ENCODE measurements at places on chromosomes 2 and 18.
A peak's percentile ranks its signal among the peaks of the same experiment; 100 is the strongest.

DNA sequence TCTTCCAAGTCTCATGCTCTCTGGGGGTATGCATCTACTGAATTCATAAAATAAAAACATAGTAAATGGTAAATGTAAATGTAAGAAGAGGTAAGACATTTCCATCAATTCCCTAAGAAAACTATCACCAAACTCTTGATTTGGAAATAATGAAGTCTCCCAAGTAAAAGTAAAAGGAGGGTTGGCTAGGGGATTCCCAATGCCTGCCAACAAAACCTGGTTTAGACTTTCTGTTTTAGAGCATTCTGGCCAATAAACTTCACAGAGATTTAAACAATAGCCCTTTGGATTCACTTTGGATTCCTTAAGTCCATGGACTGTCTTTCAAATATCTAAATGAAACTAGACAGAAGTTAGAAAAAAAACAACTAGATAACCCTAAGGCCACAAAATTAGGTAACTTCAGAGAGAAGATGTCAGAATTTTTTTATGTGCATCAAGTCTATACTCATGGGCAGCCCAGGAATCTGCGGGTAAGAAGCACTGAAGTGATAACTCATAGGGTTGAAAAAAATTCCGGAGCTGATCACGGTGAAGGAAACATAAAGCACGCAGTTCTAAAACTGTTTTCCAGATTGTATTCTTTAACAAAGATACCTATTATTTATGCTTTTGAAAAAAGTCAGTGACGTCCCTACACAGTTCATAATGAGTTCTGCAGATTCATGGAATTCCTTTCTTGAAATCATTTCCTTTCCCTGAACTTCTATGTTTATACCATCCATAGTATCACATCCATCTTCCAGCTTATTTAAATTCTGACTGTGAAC lies 263.6 kb downstream of the AFF3 start:
- DNase-seq = no peak

DNA sequence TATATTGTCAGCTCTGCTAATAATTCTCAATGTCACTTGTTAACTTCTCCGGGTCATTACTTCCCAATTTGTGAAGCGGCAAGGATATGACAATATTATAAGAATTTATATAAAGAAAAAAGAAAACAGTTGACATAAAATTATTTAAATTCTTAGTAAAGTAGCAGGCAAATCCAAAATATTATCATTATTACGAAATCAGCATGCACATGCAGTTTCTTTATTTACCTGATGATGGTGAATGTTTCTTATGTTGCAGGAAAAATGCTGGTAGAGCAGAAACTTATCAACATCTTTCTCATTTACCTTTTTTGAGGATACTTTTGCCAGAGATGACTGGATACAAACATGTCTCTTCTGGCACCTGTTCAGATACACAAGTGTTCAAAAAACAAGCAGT lies 38.1 kb downstream of the SRBD1 start:
- no peak for DNase-seq

DNA sequence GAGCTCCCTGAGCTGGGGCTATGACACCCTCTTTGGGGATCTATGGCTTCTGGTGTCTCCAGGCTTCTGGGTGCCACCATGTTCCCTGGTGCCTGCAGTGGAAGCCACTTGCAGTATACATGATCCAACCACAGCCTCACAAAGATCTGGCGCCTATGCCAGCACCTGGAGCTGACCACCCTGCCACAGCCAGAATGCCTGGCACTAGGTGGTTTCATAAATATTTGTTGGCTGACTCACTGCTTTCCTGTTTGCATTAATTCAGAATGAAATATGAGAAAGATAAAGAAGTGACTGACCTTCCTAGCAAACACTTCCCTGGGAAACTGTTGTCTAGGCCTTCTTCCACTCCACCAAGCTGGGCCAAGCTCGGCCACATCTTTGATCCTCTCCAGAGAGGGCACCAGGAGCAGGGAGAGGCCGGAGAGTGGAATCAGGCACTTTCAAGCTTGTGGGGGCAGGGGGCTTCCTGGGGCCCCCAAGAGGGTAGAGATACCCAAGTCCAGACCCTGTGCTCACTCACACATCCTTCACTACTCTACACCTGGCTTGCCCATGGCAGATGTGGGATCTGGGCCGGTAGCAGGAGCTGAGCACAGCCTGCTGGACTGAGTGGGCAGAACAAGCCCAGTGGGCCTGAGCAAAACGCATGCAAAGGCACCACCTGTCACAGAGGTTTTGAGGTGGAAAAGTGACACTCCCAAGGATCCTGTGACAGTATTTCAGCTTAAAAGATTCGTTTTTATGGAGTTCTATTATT lies 565.7 kb downstream of the SLC4A3 start:
- DNase-seq = peak; percentile 75

DNA sequence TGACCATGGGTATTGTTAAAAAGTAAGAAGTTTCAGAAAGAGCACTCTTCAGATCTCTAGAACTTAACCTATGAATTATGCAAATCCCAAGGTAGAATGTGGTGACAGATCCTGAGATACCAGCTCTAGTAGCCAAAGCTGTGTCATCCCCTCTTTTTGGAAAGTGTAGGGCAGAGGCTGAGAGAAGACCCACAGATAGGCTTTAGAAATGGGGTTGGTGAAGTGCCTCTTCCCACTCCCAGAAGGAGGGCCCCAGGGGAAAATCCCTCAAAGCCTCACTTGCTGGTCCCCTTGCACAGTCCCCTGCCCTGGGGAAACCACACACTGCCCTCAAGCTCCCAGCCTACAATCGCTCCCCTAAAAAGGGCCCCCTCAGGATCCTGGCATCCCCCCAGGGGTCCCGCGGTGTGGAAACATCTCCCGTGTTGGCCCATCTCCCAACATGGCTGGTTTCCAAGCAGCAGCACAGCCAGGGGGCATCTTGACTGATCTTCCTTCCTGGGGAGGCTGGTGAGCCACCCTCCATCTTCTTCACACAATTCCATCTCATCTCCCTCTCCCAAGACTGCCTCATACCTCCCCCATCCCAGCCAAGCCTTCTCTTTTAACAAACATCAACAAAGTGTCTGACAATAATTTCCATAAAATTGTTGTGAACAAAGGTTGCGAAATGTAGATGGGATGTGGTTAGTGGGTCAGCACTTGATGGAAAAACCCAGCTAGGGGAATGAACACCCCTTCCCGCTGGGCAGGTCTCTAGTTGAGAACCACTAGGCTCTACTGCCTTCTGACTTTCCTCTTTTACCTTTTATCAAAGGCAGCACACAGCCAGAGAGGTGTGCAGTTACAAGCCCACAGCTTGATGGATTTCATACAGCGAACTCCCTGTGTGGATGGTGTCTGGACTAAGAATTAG lies 25.1 kb downstream of the MAL start:
- DNase-seq = no peak

DNA sequence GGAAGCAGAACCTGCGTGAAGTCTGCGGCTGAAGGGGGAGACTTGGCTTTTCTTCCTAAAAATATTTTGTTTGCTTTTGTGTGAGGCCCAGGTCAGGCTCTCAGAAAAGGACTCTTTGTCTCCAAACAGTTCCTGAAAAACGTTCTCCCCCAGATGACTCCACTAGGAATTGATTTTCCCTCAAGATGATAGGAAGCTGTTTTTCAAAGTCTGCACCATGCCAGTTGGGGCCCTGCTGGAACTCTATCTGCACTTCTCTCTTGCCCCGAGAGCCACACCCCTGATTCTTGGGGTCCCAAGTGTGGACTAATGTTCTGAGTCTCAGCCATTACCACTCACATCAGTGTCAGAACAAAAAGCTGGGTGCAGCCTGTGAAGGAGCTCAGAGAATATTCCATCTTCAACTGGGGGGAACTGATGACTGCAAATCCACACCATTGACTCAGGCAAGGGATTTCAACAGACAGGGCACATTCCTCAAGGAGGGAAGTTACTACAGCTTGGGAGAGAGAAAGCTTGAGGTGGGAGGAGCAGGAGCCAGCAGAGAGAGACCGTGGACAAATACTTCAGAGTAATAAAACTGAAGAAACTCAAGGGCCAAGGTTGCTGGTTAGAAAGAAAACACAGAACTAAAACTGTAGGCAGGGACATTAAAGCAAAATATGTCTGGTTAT lies 768.3 kb downstream of the RNF144A start:
- no peak for DNase-seq

- DNase-seq = peak; percentile 56
Measured at GRCh38 chr2:163703386-163703785, 32.4 kb downstream of the FIGN start.

DNA sequence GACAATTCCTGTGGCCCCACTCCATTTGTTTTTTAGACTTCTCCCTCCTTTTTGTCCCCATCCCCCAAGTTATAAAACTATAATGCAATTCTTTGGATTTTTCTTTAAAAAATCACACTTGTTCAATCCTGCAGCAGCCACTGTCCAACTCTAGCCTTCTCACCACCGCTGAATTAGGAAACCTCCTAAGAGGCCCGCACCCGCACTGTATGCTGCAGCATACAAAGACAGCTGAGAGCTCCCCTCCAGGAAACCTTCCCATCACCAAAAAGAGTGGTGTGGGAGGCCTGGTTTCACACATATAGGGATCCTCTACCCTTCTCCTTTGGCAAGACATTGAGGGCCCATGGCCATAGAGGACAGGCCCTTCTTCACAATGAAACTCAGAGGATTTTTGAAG lies 2.9 kb downstream of the PCGF1 start:
- DNase-seq = no peak

DNA sequence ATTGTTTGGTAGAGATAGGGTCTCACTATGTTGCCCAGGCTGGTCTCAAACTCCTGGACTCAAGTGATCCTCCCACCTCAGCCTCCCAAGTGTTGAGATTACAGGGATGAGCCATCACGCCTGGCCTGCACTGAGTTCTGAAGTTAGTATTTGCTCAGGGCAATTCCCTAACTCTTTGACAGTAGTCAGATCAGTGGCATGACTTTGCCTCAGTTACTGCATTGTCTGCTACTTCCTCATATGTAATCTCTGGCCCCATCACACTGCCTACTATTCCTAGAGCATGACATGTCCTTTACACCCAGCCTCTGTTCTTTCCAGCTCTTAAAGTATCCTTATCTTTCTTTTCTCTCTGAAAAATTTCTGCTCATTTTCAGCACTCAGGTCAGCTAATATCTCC lies 193.5 kb downstream of the LDLRAD4 start:
- no peak for DNase-seq

- DNase-seq = no peak
Measured at GRCh38 chr2:122368576-122369243, 613.3 kb downstream of the TSN start.

DNA sequence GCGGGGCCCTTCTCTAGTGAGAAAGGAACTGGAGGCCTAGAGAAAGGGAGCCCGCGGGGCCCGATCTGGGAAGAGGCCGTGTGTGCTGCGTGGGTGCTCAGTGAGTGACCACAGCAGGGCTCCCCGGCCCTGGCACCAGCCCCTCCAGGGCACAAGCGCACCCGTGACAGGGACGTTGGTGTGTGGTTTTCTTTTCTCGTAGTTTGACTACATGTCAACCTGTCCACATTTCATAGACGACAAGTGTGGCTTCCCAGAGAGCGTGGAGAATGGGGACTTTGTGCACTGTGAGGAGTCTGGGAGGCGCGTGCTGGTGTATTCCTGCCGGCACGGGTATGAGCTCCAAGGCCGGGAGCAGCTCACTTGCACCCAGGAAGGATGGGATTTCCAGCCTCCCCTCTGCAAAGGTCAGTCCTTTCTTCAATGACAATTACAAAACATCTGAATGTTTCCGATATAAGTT lies 83.1 kb downstream of the TPO start:
- DNase-seq = no peak

DNA sequence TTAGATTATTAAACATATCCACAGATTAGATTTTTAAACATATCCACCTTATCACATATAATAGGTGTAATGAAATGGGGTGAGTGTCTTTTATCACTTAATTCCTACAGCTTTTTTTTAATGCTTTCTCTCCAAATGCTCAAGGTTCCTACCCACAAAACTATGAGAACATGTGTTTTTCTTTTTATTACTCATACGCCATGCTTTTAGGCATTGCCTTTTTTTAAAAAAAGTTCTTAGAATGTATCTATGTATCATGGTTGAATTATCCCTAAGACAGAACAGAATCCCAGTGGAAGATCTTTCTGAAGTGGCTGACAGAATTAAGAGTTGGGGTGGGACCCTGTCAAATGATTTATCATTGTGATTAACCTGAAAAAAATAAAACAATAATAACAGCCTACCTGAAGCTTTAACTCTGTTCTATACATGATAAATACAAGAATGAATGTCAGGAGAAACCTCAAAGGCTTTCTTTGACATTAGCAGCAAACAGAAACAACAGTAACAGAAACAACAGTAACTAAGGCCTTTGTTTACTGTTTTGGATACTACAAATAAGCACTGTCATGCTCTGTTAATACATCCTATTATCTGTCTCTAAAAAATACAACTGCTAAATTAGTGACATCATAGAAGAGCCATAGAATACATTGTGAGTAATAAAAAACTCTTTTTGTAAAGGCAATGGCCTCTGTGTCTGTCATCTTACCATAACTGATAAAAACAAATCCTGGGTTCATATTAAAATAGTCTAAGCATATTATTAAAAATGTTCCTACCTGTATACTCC lies 4.1 kb upstream of the ZNF397 start:
- DNase-seq = peak; percentile 70

- no peak for DNase-seq
Measured at GRCh38 chr2:29983308-29983707, 61.9 kb upstream of the ALK start.

- DNase-seq = no peak
Measured at GRCh38 chr2:64587561-64587960, 63.4 kb downstream of the AFTPH start.

DNA sequence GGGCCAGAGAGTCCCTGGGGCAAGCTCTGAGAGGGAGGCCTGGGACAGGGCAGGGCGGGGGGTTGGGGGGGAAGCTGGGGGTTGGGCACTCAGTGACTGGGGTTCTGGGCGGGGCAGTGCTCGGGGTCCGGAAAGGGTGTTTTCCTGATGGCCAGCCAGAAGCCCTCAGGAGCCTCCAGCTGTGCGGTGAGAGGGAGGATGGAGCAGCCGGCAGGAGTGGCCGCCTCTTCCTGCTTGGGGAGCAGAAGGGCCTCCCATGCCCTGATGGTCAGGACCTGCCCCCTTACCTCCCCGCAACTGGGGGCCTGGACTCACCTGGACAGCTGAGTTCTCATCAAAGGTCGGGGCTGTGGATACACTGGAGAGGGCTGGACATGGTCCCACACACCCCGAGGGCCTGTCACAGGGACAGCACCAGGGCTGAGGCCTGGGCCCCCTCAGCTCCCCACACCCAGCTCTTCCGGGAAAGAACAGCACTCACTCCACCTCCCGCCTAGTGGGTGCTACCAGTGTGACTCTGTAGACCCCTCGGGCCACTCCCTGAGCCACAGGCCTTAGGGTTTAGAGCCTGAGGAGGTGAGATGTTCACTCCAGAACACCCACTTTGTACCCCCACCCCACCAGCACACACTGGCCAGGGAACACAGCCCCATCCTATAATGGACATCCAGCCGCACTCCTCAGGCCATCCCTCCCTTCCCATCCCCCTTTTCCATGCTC lies 6.7 kb downstream of the SFTPB start:
- no peak for DNase-seq

- no peak for DNase-seq
Measured at GRCh38 chr2:39516347-39517101, 79.4 kb upstream of the MAP4K3 start.

Measured in DMS53 (cell line).